Muscle of arm (tissue), 14 donors: ENCODE measurements at places on chromosomes 13 and 19. TPM values are rescaled to one million over a fixed set of nuclear protein-coding genes. Genes with fewer than 3 reads are reported as not detected.
A peak's percentile ranks its signal among the peaks of the same experiment; 100 is the strongest.

MBD3L2 gene
- not detected for polyA plus RNA-seq

LIM2 gene
- polyA plus RNA-seq, result not detected

KLK11 gene
- 9.1 TPM for polyA plus RNA-seq

ZSCAN18 gene
- polyA plus RNA-seq, result 55.2 TPM

IGSF23 gene
- polyA plus RNA-seq, result not detected

PCP2 gene
- not detected for polyA plus RNA-seq

ZBTB45 gene
- polyA plus RNA-seq, result 7.0 TPM

DNA sequence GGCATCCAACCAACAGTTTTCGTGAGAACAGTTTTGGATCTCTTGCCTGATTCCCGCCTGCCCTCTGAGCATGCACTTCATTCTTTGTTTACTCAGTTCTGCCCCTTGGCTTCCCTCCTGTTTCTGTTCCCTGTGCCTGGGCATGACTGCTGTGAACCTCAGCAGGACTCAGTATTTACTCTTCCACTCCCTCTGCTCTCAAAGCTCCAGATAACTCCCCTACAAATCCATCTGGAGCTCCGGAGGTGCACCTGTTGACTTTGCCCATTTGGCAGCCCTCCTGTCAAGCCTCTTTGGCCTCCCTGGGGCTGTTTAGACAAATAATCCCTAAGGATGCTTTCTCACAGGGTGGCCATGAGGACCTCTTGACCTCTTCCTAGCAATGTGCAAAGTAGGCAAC is 34.2 kb upstream of the ARGLU1 start:
- DNase-seq, result no peak

DNA sequence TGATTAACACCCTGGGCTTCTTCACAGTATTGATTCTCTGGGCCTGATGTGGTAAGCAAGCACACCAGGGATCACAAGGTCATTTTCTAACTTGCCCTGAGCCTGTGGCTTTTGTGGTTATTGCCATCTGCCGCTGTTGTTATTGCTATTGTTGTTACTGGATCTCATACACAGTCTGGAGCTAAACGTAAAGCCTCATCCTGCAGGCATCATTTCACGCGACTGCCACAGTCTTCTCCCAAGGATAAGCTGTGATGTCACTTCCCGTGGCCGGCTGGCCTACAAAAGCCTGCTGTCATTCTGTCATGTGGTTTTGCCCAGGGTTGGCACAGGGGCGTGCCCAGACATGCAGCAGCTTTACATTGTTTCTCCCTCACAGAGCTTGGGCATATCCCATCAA is 154.0 kb upstream of the GPR12 start:
- no peak for DNase-seq

DNA sequence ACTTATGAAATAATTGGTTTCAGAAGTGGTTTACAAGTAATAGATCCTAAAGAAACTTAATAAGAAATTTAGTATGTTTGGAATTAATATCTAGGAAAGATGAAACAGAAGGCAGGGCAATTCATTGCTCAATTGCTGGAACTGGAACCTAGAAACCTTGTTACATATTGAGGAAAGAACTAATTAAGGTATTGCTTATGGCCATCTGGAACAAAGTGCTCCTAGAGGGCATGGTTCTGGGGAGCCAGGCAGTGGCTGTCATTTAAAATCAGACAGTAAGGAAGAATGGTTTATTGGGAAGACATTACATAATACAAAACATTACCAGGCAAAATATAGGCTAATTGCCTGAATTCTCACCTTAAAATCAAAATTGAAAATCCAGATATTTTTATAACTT is 224.1 kb downstream of the SLITRK6 start:
- no peak for DNase-seq

DNA sequence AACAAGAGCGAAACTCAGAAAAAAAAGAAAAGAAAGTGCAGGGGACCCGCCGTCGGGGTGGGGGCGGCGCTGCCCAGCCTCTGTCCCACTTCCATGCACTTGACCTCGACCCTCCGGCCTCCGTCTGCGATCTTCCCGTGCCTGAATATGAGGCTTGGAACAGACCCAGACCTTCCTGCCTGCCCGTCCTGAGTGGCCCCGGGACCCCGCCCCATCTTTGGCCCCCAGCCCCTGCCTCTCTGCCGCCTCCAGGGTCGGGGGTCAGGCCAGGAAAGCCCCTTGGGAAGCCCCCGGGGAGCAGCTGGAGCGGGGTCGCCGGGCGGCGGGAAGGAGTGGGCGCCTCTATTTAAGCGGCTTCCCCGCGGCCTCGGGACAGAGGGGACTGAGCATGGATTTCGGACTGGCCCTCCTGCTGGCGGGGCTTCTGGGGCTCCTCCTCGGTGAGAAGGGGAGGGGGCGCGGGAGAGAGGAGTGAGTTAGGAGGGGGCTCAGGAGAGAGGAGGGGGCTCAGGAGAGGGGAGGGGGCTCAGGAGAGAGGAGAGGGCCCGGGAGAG is at the start of gene MADCAM1:
Gene MADCAM1, plus strand, starts transcription at position 375 of the 554 bp plus-strand sequence. Its CDS starts 14 bp downstream, at position 389.
- DNase-seq, result no peak

DNA sequence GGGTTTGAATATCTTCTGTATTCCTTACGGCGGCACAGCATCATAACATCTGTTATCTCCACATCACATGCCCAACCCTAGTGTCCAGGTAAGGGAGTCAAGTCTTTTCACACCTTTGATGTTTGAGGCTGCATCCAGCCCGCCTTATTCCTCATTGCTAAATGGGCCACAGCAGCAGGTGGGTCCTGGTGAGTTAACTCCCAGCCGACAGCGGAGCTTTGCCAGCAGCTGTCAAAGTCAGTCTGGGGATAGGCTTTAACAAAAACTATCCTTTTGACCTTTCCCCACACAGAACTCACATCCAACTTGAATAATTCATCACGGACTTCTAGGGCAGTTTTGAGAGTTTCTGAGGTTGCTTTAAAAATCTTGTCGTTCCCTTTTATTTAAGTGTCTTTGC is 235.1 kb downstream of the DLEU7 start:
- no peak for DNase-seq

DNA sequence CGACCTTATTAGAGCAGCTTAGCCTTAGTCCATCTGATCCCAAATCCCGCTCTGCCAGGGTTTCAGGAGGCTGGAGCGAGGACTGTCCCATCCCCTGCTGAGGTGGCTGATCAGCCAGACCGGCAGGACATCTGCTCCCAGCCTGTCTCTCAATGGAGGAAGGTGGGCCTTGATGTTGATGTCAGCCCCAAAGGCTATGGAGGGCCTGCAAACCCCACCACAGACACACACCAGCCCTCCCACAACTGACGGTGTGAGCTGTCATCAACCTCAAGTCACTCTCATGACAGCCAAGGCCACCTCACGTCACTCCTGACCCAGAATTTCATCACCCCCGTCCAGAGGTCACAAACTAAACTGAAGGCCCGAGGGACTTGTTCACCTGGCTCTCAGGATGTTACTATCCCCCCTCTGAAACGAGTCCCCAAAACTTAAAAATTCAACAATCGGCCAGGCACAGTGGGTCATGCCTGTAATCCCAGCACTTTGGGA is 25.5 kb downstream of the RHPN2 start:
- DNase-seq, result no peak

DNA sequence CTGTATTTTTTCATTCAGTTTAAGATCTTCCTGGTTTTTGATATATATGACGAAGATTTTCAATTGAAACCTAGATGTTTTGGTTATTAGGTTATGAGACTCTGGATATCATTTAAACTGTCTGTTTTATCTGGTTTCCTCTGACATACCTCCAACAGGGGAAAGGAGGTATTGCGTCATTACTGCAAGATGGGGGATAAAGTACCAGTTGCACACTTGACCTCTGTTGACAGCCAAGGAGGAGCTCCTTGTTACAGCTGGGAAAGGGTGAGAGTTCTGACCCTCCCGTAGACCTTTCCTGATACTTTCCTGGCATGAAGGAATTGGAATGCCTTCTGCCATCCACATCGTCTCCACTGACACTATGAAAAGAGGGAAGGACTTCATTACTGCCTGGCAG is 82.0 kb upstream of the SHISA2 start:
- DNase-seq, result no peak

- no peak for DNase-seq
Measured at GRCh38 chr19:10095622-10095947, 6.9 kb downstream of the ANGPTL6 start.

DNA sequence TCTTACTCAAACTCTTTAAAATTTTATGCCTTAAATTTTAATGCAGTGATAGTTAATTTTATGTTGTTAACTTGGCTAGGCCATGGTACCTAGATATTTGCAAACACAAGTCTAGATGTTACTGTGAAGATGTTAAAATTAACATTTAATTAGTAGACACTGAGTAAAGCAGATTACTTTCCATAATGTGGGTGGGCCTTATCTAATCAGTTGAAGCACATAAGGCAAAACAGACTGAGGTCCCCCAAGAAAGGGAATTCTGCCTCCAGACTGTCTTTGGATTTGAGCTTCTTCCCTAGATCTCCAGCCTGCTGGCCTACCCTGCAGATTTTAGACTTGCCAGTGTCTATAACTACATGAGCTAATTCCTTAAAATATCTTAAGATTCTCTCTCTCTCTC is 294.0 kb downstream of the ENOX1 start:
- no peak for DNase-seq

DNA sequence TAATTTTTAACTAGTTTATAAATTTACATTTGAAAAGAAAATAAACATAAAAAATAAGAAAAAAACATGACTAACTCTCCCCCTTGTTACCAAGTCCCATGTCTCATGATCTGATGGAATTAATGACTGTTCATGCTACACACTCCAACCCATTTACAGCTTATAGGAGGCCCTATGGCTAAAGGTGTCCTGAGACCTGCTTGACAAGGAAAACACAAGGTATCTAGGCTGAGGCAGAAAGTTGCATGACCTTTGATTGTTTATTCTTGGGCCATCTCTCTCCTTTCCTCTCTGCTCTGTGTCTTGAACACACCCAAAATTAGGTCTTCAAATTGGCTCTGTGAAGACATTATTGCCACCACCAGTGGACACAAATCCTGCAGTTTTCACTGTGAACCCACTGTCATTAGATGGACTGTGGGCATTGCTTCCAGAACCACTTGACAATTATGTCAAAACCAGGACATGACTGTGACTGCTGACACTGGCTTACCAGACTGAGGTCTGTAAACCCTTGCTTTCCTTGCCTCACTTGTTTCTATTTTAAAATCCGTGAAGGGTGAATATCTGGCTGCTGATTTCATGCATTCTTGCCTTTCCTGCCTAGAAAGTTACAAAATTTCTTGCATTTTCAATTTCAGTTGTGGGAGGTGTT is 386.5 kb upstream of the SPRY2 start:
- no peak for DNase-seq

GRCh38 chr13:35768551-35768950 is 292.1 kb upstream of the MAB21L1 start:
- DNase-seq, result no peak

DNA sequence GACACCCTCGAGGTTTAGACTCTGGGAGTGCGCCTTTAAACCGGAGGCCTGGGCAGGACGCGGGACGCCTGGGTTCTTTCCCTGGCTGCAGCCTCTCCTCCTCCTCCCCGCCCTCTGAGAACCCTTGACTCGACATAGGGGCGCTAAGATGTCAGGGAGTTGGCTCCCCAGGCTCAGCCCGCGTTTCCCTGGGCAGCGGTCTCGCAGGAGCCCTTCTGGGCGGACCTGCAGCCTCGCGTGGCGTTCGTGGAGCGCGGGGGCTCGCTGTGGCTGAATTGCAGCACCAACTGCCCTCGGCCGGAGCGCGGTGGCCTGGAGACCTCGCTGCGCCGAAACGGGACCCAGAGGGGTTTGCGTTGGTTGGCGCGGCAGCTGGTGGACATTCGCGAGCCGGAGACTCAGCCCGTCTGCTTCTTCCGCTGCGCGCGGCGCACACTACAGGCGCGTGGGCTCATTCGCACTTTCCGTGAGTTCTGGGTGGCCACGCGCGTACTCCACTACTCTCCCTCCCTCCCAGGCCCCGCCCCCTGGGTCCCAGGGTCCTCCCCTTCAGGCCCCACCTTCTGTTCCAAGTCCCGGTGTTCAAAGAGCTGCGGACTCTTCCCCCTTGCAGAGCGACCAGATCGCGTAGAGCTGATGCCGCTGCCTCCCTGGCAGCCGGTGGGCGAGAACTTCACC is 1.3 kb downstream of the ICAM5 start:
- no peak for DNase-seq

DNA sequence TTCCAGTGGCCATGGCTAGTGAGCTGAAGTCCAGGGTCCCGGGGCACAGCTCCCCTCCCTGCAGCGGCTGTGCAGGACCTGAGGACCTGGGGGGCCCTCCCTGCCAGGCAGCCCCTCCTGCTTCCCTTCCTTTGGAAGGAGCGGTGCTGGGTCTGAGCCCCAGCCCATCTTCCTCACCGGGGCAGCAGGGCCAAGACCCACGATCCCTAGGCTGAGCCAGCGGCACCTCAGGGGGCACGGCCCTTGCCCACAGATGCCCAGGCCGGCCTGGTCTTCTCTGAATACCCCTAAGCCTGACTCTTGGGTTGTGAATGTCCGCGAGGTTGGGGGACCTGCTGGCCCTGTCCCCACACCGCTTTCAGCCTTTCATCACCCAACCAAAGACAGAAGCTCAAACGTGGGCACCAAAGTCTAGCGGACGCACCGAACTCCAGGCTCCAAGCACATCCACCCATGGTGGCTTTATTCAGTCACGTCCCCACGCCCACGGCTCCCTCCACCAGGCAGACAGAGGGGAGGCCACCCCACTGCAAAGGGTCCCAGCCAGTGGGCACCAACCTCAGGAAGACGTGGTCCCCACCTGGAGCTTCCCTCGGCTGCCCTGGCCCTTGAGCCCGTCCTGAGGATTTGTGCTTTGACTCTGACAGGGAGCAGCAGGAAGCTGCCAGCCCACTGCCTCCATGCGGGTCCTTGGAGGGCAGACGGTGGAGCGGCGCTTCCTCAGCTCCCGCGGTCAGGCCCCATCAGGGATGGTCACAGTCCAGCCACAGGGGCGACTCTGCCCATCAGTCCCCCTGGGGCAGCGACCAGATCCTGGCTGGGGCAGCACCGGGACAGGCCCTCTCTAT is 8.3 kb upstream of the MEX3D start:
- no peak for DNase-seq

GRCh38 chr19:11130824-11131455 is 24.6 kb downstream of the SPC24 start:
- DNase-seq, result peak; percentile 73

- no peak for DNase-seq
Measured at GRCh38 chr19:5608291-5608690, 14.3 kb downstream of the SAFB2 start.

GRCh38 chr13:85601526-85601925 is 197.7 kb downstream of the SLITRK6 start:
- DNase-seq, result no peak

DNA sequence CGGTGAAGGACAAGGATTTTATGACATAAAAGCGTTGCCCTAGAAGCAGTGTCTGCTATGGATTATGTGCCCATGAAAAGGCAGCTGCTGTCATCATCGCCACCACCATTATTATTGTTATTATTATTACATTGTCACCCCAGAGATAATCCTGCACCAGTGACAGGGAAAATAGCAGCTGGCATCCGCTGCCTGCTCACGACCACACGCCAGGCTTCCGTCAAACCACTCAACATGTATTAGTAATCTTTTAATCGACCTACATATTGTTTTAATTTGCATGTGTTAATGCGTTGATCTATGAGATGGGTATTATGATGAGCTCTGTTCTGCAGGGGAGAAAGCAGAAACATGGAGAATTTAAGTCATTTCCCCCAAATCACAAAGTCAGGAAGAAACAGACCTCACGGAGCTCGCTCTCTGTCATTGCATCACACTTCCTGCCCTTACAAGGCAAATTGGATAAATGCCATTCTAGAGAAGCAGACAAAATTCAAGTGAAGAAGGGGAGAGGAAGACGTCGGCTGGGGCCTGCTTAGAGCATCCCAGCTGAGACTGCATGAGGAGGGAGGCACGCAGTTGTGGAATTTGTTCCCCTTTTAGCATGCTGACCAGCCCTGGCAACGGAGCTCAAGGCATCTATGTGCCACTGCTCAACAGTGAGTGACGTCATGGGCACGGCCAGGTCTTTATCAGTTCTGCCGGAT is at the start of gene FFAR3:
Gene FFAR3, plus strand, starts transcription at position 594 of the 707 bp plus-strand sequence. CDS start 431 bp downstream, outside the sequence.
- no peak for DNase-seq

- DNase-seq, result no peak
Measured at GRCh38 chr19:5050067-5050656, 81.2 kb downstream of the KDM4B start.
